NCI-H187 treated with DMSO at 0.1 percent for 48 hours (cell line): ENCODE measurements at places on chromosomes 16 and 17.

DNA sequence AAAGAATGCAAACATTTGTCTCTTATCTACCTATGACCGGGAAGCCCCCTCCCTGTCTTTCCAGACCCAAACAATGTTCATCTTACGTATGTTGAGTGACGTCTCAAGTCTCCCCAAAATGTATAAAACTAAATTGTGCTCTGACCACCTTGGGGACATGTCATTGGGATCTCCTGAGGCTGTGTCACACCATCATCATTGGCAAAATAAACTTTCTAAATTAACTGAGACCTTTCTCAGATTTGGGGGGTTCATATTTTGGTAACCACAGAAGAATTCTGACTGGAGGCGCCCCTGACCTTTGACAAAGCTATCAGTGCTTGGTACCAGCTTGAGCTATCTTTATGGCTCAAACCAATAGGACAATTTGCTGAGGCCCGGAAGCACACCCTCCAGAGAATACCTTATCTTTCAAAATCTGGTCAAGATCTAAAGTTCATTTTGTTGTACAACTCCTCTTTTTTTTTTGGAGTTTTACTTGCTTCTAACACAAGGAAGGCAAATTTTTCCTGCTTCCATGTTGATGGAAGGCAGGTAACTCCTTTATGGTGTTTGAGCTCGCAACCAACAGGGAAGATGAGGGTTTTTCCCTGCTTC, 2.5 kb upstream of the LDHD start:
- DNase-seq, result no peak

GRCh38 chr16:54647216-54647615, 283.4 kb upstream of the IRX5 start:
- no peak for DNase-seq

DNA sequence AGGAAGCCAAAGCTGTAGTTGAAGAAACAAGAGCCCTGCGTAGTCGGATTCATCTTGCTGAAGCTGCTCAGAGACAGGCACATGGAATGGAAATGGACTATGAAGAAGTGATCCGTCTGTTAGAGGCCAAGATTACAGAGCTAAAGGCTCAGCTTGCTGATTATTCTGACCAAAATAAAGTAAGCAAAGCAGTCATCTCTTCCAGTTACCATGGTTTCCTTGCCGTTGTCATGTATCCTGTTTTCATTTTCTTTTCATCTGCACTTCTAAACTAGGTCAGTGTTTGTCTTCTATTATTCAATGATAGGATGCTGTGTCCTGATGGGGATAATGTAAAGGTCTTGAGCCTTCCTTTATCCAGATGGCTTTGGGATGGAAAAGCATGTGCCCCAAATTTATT, 104.3 kb downstream of the STXBP4 start:
- DNase-seq, result no peak

DNA sequence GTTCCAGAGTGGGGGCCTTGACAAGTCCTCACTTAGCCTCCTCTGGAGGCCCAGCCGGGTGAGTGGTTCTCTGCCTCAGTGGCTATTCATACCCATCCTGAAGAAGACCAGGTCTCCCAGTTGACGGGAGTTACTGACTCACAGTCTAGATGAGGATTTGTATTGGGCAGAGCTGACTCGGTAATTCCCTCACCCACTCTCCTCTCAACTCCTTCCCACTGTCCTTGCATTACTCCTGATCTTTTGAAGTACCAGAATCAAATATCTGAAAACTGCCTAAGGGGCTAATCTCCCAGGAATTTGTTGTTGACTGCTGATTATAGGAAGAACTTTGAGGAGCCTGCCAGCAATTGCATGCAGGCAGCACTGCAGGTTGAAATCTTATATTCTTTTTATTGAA, 14.2 kb downstream of the SAP30BP start:
- no peak for DNase-seq

DNA sequence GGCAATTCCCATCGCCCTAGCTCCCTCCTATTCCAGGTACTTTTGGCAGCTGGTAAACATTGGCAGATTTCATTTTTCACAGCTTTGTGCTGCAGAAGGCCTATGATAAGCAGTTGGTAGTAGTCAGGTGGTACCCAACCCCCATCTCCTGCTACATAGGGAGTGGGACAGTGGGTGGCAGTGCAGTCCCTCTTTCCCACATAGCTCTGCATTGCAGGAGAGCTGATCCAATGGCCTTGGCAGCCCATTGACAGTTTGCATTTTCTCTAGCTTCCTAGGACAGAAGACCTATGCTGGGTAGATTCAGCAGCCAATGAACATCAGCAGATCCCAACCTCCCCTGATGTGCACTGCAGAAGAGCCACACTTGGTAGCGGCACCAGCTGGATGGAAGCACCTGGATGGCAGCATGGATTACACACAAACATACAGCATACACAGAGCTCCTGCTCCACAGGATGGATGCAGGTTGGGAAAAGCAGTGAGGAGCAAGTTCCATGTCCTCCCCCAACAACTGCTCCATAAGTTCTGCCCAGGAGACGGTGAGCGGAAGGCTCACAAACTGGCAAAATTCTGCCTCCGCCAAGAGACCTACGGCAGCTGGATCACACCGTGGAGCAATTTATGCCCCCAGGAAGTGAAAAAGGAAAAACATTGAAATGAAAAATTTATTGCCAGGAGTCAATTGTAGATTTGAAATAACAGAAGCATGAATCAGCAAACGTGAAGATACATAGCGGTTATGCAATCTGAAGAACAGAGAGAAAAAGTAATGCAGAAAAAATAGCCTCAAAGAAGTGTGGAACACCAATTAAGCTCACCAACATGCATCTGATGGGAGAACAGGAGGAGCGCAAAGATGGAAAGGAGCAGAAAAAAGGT, 95.7 kb downstream of the CACNG1 start:
- no peak for DNase-seq

GRCh38 chr16:2529061-2529931, 1.9 kb downstream of the CEMP1 start:
- DNase-seq, result no peak

DNA sequence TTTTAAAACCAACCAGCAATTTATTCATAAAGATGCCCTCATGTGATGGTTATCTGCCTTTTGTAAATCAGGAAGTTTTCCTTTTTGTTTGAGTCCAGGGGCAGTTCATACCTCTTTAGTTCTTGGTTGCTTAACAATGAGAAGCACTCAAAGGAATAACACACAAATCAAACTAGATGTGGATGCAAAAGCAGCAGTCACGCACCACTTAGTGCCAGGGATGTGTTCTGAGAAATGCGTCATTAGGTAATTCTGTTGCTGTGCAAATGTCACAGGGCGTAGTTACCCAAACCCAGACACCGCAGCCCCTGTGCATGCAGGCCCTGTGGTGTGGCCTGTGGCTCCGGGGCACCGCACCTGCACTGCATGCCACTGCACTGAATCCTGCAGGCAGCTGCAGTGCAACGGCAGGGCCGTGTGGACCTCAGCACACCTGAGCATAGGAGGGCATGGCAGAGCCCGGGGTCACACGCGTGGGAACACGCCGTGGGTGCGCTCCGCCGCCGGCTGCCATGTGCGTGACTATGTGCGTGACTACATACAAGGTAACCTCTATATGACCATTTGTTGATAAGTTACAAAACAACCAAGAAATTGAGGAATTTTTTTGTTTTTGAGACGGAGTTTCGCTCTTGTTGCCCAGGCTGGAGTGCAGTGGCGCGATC, 39.6 kb downstream of the PKD1 start:
- DNase-seq, result no peak

GRCh38 chr17:72671016-72671415, 421.5 kb downstream of the SLC39A11 start:
- DNase-seq, result peak; percentile 42

DNA sequence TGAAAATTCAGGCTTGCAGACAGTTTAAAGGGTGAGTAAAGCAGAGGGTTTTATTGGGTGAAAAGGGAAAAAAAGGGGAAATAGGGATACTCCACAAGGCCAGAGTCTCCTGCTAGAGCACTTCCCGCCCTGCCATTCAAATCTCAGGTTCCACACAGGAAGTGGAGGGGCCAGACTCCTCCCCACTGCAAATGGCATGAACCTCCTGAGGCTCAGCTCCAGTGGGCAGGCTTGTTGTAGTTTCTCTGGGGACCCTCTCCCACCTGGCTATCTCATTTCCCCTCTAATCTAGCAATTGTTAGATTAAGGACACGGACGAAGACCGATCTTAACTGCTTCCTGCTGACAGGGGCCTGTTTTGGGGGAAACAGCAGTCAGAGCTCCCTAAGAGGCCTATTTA, 43.4 kb downstream of the TAOK1 start:
- DNase-seq, result no peak

GRCh38 chr17:60443713-60444112, 21.4 kb downstream of the CHCT1 start:
- DNase-seq, result no peak

- DNase-seq, result no peak
Observed at GRCh38 chr17:76198702-76199101, 41.6 kb downstream of the RNF157 start.

- DNase-seq, result no peak
Observed at GRCh38 chr16:4692460-4693295, 684 bp upstream of the NUDT16L1 start.

DNA sequence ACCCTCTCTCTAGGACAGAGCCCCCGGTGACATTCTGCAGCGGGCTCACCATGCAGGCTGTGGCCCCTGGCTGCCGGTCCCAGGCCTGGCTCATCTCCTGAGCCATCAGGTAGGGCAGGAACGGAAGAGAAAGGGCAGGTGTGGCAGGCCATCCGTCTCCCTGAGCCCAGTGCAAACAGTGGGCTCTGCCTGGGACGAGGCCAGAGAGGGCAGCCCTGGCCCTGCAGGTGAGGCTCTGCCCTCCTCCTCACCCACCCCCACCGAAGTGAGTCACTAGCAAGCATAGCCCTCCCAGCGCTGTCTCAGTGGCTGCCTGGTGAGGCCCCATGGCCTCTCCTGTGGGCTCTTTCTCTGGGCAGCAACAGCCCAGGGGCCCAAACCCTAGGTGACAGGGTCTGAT, 14.5 kb downstream of the OTOP3 start:
- no peak for DNase-seq

DNA sequence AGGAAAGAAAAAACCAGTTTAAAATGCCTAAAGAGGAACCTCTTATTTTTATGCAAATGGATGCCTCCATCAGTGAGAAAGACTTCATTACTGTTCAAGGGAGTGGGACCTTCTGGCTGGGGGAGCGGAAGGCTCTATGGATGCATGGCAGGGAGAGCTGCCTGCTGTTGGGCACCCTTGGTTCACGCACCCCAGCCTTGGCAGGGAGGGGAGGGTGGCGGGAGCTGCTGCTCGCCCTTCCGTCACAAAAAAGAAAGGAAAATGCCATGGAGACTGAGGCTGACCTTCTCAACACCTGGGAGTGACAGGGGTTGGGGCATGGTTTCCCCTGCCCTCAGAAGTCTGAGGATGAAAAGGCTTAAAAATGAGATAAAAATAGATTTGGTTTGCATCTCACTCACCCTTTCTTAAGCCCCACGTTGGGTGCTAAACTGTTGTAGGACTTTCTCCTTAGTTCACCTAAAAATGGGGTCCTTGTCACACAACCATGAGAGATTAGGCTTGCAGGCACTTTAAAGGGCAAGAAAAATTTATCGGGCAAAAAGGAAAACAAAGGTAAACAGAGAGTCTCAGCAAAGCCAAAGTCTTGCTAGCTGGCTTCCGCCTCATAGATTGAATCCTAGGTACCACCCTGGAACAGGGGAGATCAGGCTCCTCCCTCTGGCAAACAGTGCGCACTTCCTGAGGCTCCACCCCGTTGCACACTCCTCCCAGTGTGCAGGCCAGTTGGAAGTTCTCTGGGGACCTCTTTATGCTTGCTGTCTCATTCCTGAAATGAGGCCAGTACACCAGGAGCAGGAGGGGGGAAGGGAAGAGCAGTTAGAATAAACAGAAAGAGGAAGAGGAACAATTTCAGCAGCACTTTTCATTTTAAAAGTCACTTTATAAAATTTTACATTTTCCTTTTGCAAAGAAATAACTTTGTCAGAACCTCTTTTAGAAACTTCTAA, 31.6 kb downstream of the PHKB start:
- DNase-seq, result no peak

DNA sequence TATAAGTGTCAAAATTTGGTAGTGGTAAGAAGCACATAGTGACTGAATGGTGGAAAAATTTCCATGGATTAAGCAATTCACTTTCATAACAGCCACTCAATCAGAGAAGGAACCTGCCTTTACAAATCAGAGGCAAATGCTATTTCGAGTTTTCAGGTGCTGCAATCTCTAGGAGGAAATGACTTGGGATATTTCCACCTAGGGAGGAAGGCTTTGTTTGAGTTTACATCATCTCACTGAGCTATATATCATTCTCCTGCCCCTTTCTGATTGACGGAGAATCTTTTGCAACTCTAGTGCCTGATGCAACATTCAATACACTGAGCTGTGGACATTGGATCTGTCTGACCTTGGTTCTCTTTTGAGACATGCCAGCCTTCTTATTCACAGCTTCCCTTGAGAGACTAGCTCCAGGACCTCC, 26.3 kb downstream of the MARCHF10 start:
- no peak for DNase-seq

DNA sequence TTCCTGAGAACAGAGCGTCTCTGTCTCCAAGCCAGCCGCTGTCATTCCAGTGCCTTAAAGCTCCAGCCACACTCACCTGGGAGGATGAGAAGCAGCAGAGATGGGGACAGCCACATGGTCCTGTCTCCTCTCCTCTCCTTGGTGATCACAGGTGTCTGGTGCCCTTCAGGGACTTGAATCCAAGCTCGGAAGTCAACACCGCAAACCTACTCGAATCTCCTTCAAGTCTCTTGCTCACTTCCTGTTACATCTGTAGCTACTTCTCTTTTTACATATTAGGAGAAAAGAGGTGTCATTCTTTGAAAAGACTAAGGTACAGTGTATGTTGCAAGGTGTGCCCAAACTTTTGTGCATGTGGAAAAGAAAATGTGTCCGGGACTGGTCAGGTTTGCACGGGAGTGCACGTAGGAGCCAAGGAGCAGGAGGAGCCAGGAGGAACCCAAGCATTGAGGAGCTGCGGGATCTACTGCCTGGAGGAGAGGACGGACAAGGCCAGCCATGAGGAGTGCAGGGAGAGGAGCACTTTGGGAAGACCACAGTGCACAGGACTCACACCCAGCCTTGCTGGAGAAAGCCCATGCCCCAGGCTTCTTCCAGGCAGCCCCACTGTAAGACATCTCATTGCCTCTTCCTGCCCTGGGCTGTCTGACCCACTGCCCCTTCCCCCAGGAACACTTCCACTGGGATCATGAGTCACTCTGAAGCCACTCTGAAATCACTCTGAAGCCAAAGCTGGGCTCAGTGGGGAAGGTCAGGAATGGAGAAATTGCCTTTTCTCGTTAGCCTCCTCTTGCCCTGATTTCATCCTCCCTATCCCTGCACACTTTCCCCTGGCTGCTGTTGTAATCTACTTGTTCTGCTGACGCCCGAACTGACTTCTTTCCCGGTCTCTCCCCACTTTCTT, at the start of gene CD300LD:
CD300LD (minus strand) TSS at position 197 of the 904 bp plus-strand sequence; CDS start at position 116, 81 bp downstream.
- DNase-seq, result no peak

DNA sequence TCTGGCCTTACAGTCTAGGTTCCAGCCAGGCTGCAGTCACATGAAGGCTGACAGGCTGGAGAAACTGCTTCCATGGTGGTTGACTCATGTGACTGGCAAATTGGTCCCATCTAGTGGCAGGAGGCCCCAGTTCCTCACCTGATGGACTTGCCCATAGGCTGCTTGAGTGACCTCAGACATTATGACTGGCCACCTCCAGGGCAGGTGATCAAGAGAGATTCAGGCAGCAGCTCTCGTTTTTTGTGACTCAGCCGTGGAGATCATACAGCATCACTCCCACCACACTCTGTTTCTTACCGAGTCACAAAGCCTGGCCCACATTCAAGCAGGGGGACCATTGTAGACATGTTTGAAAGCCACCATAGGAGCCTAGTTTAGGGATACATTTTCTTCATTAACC, 34.5 kb downstream of the SIAH1 start:
- DNase-seq, result no peak

GRCh38 chr16:65548470-65548869, 426.6 kb upstream of the CDH11 start:
- DNase-seq, result no peak
